Stomach (tissue), 19 donors: ENCODE measurements at places on chromosomes 5 and 9. TPM values are rescaled to one million over a fixed set of nuclear protein-coding genes. Genes with fewer than 3 reads are reported as not detected.

- no peak overlapping the region for H3K27ac ChIP-seq
- H3K27me3 ChIP-seq, result no peaks in the 10 kb centered on the region
- H3K4me3 ChIP-seq, result no peak overlapping the region
- H3K36me3 ChIP-seq, result no peaks in the 10 kb centered on the region
- no peak for DNase-seq
These were observed 113.8 kb downstream of the MED27 start for GRCh38 chr9:131965841-131966240.

PLPP6 gene
- 7.1 TPM for total RNA-seq

DNA sequence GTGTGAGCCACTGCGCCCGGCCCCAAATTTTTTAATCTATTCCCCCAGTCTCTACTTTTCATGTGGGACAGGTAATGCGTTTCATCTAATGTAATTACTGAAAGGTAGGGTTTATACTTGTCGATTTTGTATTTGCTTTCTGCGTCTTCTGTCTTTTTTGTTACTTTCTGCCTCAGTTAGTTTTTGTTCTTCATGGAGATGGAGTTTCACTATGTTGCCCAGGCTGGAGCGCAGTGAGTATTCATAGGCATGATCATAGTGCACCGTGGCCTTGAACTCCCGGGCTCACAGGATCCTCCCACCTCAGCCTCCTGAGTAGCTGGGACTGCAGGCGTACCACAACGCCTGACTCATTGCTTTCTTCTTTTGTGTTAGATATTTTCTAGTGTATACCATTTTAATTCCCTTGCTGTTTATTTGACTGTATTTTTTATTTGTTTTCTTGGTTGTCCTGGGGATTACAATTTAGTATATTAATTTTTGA is 23.4 kb downstream of the EHMT1 start:
- H3K4me3 ChIP-seq, result no peak overlapping the region
- peaks cover 34% of the 10 kb centered on the region for H3K36me3 ChIP-seq
- no peak for DNase-seq
- H3K27me3 ChIP-seq, result no peaks in the 10 kb centered on the region

EFNA5 gene
- 0.29 TPM for total RNA-seq

DNA sequence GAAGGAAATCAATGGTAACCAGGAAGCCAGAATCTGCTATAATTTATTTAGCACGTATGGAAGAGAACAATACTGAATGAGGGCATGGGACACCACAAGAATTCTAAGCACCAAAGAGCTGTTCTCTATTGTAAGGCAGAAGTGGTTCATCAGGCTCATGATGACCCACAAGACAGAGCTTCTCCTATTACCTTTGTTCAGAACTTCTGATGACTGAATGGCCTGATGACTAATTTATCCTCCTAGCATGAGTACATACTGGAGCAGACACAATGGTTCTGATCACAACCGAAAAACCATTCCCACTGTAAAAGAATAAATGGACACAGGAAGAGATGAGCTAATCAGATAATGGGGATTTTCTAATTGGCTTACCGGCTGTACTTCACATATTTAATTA is 329.8 kb upstream of the PDE4D start:
- H3K27me3 ChIP-seq, result no peaks in the 10 kb centered on the region
- no peaks in the 10 kb centered on the region for H3K36me3 ChIP-seq
- no peak for DNase-seq
- no peak overlapping the region for H3K27ac ChIP-seq

- DNase-seq, result no peak
- H3K4me3 ChIP-seq, result no peak overlapping the region
- H3K36me3 ChIP-seq, result no peaks in the 10 kb centered on the region
These were observed 529.8 kb downstream of the DMRTA1 start for GRCh38 chr9:22976454-22976853.

- H3K27ac ChIP-seq, result no peak within 1 kb of the TSS
- no peak for DNase-seq
- no peaks in the 10 kb centered on the region for H3K36me3 ChIP-seq
- H3K4me1 ChIP-seq, result peaks cover 52% of the 10 kb centered on the region
- peaks cover 100% of the 10 kb centered on the region for H3K27me3 ChIP-seq
These were observed at the start of gene IRX1 for GRCh38 chr5:3595006-3595961. TSS of gene IRX1 (plus strand) at chr5:3595832. CDS start at chr5:3596106, 274 bp downstream.

RFESD gene
- 2.0 TPM for total RNA-seq

PPP3R2 gene
- not detected for total RNA-seq

FREM1 gene
- total RNA-seq, result not detected

GRCh38 chr5:126384985-126385384 is 38.2 kb upstream of the GRAMD2B start:
- DNase-seq, result no peak

DNA sequence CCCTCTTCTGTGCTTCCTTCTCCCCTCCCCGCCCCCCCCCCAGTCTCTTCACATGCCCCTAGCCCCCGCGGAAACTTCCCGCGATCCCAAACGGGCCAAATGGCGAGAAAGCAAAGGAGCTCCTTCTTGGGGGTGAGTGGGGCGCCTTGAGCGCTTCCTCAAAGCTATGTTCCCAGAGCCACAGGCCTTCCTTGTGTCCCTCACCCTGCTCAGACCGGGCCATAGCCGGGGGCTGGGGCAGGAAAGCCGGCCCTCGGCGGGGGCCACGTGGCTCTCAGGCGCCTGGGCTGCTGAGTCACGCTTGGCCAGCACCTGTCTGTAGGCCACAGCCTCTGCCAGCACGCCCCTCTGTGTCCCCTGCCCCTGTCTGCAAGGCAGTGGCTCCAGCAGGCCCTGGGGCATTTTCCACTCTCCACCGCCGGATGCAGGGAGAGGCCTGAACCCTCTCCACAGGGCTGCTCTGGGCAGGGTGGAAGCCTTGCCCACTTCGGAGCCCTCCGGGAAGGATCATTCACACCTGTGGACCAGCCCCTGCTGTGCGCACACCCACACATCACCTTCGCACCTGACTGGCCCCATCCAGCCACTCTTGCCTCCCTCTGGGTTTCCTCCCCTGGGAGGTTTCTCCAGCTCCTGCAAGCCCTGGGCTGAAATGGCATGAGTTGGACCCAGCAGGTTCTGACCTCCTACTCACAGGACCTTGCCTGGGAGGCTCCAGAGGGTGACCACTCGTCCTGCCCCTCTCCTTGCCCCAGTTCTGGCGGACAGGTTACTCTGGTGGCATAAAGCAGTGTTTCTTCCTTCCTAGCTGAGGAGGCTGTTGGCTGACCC is 1.2 kb upstream of the SQSTM1 start:
- H3K27me3 ChIP-seq, result no peaks in the 10 kb centered on the region
- peaks cover 26% of the 10 kb centered on the region for H3K36me3 ChIP-seq
- DNase-seq, result peak; percentile 77
- H3K4me3 ChIP-seq, result peak overlapping the region; percentile 65
- H3K4me1 ChIP-seq, result peaks cover 62% of the 10 kb centered on the region
- H3K27ac ChIP-seq, result peak overlapping the region; percentile 99

GRCh38 chr9:104775976-104776375 is 12.0 kb downstream of the NIPSNAP3B start:
- no peak overlapping the region for H3K27ac ChIP-seq
- H3K4me1 ChIP-seq, result no peaks in the 10 kb centered on the region
- no peaks in the 10 kb centered on the region for H3K27me3 ChIP-seq

HK3 gene
- 3.9 TPM for total RNA-seq

DNA sequence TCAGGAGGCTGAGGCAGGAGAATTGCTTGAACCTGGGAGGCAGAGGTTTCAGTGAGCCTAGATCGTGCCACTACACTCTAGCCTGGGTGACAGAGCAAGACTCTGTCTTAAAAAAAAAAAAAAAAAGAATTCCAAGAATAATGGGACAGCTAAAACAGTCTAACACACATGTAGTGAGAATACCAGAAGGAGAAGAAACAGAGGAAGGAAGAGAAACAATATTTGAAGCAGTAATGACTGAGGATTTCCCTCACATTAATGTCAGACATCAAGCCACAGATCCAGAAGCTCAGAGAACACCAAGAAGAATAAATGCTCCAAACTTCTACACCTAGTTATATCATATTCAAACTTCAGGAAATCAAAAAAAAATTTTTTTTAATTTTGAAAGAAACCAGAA is 47.1 kb upstream of the EFNA5 start:
- no peaks in the 10 kb centered on the region for H3K36me3 ChIP-seq
- no peak overlapping the region for H3K4me3 ChIP-seq
- H3K27me3 ChIP-seq, result no peaks in the 10 kb centered on the region
- no peak overlapping the region for H3K27ac ChIP-seq
- no peak for DNase-seq
- H3K4me1 ChIP-seq, result no peaks in the 10 kb centered on the region

- no peaks in the 10 kb centered on the region for H3K27me3 ChIP-seq
- no peak for DNase-seq
- H3K4me3 ChIP-seq, result no peak overlapping the region
- no peaks in the 10 kb centered on the region for H3K36me3 ChIP-seq
- H3K27ac ChIP-seq, result no peak overlapping the region
- no peaks in the 10 kb centered on the region for H3K4me1 ChIP-seq
These were observed 463.9 kb downstream of the ANXA1 start for GRCh38 chr9:73615557-73615956.

DNA sequence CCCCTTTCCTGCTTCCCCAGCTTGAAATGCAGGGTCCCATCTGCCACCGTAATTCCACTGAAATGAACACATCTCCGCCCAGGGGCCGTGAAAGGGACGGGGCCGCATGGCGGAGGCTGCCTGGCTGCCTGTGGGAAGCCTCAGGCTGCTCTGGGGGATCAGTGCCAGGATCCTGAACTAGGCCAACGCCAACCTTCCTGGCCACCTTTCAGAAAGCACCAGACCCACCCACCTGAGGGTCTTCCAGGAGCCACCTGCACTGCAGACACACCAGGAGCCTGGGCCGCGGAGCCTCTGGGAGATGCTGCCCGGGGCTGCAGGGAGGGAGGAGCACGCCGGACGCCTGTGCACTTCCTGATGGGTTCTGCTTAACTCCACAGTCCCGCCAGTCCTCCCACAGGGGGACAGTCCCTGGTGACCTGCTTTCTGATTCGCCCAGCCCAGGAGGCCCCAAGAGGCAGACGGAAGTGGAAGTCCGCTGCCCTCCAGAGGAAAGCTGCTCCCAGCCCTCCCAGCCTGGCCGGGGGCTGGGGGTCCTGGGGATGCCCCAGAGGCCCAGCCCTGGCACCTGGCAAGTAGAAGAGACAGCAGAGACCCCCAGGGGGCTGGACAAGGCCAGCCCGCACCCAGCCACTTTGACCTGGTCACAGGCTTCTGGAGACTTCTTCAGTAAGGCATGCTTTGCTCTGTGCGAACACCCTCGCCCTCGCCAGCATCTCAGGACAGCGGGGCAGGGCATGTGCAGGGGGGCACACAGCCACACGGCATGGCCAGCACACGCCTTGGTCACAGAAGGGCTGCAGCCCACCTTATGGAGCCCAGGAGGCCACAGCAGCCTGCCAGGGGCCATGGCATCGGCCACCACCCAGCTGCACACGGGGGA is at the start of gene CARD9:
Gene CARD9, minus strand, starts transcription at position 370 of the 883 bp plus-strand sequence. CDS start 1,591 bp downstream, outside the sequence.
- H3K27ac ChIP-seq, result no peak within 1 kb of the TSS
- peaks cover 13% of the 10 kb centered on the region for H3K4me1 ChIP-seq
- no peaks in the 10 kb centered on the region for H3K27me3 ChIP-seq
- no peak for DNase-seq
- H3K36me3 ChIP-seq, result peaks cover 4% of the 10 kb centered on the region
- peak within 1 kb of the TSS; percentile 39 for H3K4me3 ChIP-seq
